Large intestine (tissue), 12 donors: ENCODE measurements at places on chromosomes 13 and 19.

GRCh38 chr13:45718063-45718462 is 15.9 kb downstream of the CBY2 start:
- no peak for DNase-seq

GRCh38 chr19:17570791-17571190 is 15.3 kb downstream of the COLGALT1 start:
- no peak for DNase-seq

- no peak for DNase-seq
Observed at GRCh38 chr13:41660411-41660810, 203.1 kb downstream of the RGCC start.

GRCh38 chr19:1616396-1616795 is 11.1 kb upstream of the UQCR11 start:
- DNase-seq, result no peak

- peak; percentile 74 for DNase-seq
Observed at GRCh38 chr19:12723641-12724426, at the start of gene TNPO2. Gene TNPO2, minus strand, starts transcription at chr19:12723932. Its CDS starts 2,955 bp downstream, at chr19:12720977.

GRCh38 chr19:17125062-17125727 is 49.6 kb downstream of the MYO9B start:
- peak; percentile 11 for DNase-seq

- peak; percentile 8 for DNase-seq
Observed at GRCh38 chr19:48625891-48626327, 6.6 kb downstream of the SPHK2 start.

GRCh38 chr13:36000028-36000427 is 131.2 kb downstream of the DCLK1 start:
- DNase-seq, result no peak

GRCh38 chr13:46899801-46900200 is 2.9 kb upstream of the HTR2A start:
- DNase-seq, result no peak

- DNase-seq, result no peak
Observed at GRCh38 chr13:108225440-108225839, 7.2 kb downstream of the ABHD13 start.

DNA sequence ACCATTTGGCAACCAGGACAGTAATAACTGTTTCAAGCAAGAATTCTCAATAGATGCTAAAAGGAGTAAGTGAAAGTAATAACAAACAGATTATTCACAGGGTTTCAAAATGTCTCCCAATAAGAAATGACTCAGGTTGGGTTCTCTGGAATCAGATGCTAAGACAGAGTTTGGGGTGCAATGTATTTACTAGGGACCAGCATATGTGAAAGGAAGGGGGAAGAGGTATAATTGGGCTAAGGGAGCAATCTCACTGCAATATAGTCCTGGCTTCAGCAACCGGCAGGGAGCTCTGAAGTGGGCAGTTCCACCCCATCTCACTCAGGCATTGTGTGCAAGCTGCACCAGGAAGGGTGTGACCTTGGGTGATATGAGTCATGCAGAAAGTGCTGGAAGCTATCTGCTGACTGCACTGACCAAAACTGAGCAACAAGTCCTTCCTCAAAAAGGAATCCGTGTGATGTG is 23.4 kb downstream of the ZDHHC20 start:
- peak; percentile 14 for DNase-seq

DNA sequence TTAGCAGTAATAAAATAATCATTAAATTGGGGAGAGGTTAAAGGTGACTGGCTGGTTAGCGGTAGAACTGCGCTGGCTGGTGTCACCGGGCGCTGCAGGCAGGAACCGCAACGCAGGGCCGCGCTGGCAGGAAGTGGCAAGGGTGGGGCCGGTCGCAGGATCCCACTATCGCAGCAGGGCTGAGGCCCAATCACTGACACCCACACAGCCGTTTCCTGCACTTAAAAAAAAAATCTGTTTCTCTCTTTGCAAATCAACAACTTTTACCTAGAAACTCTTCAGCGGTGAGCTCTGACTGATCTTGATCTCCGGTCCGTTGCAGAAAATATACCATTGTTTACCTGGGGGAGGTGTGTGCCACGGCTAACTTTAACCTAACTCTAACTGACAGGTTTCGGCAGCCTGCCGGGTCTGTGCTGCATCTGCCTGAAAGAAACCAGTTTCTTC is 46.9 kb downstream of the KLF2 start:
- peak; percentile 48 for DNase-seq

- peak; percentile 43 for DNase-seq
Observed at GRCh38 chr13:105920370-105920769, 615.1 kb downstream of the EFNB2 start.

DNA sequence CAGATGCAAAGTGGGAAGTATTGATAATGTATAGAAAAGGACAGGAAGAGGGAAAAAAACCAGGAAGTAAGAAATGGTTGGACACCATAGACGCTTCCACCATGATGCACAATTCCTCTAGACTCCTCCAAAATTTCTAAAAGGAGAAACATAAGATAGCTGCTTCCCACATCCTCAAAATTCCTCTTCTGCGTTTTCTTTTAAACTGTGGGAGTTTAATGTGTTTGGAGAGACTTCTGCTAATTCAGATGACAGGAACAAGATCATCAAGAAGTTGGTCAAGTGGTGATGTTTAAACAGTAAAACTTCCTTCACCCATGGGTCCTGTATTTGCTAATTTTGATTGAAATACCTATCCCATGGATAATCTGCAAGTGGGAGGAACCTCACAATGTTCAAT is 130.2 kb downstream of the IRS2 start:
- no peak for DNase-seq

GRCh38 chr13:29140277-29140676 is 320.1 kb downstream of the MTUS2 start:
- no peak for DNase-seq

GRCh38 chr13:113527272-113527958 is 36.9 kb upstream of the DCUN1D2 start:
- no peak for DNase-seq

- no peak for DNase-seq
Observed at GRCh38 chr13:113658836-113659235, 838 bp upstream of the ATP4B start.

- DNase-seq, result peak; percentile 43
Observed at GRCh38 chr19:13784731-13785452, 10.4 kb upstream of the ZSWIM4 start.

DNA sequence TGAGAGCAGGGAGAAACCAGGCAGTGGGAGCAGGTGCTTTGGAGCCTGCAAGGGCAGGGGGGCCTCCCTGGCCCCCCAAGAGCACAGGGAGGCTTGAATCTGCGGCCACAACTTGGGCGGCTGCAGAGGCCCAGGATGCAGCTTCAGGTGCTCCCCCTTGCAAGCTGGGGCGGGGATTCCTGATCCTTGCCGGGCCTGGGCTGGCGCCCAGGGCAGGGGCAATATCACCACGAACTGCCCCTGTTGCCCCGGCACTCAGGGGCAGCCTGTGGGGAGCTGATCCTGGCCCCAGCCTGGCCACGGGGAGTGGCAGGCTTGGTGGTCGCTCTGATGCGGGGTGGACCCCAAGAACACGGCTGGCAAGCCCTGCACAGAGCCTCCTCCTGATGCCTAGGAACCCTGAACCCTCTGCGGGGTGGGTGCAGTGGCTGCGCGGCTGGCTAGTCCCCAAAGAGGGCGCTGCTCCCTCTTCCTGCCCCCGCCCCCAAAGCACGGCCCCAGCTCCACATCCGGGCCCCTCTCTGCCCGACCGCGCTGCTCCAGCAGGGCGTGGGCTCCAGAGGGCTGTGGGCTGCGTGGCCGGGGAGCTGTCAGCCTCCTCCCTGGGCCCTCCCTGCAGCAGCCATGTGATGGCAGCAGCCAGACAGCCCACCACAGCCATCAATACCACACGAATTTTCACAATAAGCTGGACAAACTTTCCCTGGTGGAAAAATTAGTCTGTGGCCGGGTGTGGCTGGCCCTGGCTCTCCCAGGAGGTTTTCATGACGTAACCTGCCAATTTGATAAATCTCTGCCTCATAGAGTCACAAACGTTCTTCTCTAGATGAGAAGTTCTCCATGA is 21.0 kb downstream of the TNFSF9 start:
- DNase-seq, result no peak

- DNase-seq, result peak; percentile 46
Observed at GRCh38 chr19:15251749-15252397, 19.6 kb upstream of the EPHX3 start.

DNA sequence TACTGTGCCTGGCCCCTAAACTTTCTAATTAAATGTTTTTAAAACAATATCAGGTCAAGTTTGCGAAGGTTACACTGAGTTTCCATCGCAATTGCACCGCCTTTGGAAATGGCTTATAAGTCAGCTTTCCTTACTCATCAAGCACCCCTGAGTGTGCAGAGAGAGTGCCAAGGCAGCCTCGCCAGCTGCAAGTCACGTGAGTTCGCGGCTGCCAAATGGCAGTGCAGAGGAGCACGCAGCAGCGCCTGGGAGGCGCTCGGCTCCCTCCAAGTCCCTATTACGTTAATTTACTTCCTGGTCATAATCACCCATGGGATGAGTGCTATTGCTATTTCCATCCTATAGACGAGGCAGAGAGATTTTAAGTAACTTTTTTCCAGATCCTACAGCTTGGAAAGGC is 319.6 kb downstream of the TEX29 start:
- DNase-seq, result no peak

GRCh38 chr13:99165753-99166587 is 34.7 kb upstream of the UBAC2 start:
- no peak for DNase-seq

GRCh38 chr13:74052402-74052928 is 81.7 kb downstream of the KLF12 start:
- no peak for DNase-seq

- no peak for DNase-seq
Observed at GRCh38 chr13:52749419-52749818, 9.8 kb upstream of the CNMD start.

DNA sequence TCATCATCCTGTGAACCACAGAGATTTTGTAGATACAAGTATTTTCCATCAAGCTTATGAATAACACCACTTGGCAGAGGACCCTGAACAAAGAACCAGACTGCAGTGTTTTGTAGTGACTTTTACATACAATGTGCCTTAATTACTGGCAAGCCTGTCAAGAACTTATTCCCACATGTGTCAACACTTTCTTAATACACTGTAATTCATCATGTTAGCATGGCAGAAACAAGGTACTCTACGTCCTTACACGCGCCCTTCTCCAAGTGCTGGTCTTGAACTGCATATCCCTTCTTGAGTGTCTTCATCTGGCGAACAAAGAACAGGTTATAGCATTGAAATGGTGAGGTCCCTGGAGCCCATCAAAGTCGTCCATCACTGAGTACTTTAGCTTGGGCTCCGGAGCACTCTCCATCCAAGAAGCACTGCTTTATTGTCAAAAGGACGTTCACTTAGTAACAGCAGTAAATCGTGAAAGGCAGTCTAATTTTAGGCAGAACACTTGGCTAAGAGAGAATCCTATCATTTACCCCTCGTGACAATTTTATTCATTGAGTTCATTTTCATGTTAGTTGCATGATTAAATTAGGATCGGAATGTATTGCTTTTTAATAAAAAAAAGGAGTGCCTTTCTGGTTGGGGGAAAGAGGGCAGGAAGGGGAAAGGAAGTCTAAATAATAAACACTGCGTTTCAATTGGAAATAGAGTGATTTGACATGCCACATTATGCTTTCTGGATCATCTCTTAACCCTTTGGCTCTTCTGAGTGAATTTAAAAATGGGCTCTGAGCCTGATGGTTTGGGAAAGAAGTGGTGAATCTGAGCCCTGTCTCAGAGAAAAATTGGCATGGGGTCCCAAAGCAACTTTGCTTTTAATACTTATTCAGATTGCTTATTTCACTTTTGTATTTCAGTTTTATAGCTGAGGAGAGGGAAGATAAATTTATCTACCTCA is 376.1 kb downstream of the DLEU7 start:
- no peak for DNase-seq

DNA sequence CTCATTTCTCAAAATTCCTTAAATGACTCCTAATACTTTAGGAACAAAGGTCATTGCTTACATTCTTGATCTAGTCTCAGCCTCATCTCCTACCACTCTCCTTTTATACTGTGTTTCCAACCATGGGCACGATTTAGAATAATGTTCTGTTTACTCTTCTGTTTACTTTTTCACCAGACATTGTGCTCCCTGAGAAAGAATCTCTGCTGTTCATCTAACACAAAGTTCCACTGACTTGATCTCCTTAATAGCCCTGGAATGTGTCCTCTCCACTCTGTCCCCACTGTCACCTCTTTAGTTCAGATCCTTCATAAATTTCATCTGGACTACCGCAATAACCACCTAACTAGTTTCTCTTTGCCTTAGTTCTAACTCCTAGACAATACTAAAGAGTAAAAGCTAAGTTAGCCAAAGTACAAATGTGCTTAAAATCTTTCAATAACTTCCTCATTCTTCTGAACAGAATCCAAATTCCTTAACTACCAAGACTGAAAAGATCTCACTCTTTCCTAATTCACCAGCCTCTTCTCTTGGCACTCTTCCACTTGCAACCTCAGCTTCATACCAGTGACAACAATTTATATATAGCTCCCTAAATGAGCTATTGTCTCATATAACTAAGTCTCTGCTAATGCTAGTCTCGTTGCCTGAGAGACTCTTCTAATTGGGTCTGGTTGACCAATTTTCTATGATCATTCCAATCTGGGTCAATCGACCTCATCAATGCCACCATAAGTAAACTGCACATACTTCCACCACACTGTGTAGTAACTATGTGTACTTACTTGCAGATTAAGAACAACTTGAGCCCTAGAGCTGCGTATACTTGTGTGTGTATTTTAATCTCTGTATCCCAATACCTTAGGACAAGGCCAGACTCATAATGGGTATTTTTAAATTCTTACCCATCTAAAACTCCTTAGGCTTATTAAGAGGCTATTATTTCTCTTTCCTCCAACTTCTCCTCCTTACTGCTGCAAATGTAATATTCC is 179.9 kb downstream of the VWA8 start:
- DNase-seq, result no peak

DNA sequence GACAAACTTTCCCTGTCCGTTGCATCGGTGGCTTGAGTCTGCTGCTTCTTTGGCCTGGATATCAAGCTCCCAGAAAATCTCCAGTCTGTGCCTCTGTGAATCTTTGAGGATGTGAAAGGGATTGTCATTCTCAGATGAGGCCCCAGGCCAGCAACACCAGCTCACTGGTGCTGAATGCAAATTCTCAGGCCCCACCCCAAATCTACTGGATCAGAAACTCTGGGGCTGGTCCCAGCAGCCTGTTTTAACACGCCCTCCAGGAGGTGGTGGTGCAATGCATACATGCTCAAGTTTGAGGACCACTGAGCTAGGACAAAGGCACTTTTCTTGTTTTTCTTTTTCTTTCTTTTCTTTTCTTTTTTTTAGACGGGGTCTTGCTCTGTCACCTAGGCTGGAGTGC is 23.6 kb downstream of the TNFSF11 start:
- no peak for DNase-seq

GRCh38 chr13:30033681-30034457 is 183.5 kb upstream of the UBL3 start:
- DNase-seq, result no peak

DNA sequence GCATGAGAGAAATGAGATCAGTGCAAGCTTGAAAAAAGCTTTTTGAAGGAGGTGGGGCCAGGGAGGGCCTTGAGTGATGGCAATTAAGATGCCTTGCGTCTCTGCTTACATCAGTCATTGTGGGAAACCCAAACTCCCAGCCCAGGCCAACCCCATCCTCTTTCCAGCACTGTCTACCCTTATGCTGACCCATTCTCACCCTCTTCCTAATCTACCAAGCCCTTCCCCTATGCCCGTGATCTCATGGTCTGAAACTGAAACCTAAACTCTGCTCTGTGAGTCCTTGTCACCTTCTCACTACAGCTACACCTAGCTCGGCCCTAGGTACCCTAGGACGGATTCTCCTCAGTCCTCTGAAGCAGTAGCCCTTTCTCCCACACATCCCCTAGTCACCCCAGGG is 36.0 kb upstream of the SERP2 start:
- DNase-seq, result no peak
